ENCODE measurements at places on chromosomes 5 and 9.

- H3K4me1 ChIP-seq, result no peaks in the 10 kb centered on the region
- H3K36me3 ChIP-seq, result no peaks in the 10 kb centered on the region
- H3K27ac ChIP-seq, result no peak overlapping the region
- DNase-seq, result no peak
- no peaks in the 10 kb centered on the region for H3K27me3 ChIP-seq
These were observed 550 bp downstream of the IFNE start for GRCh38 chr9:21481470-21482056.

DNA sequence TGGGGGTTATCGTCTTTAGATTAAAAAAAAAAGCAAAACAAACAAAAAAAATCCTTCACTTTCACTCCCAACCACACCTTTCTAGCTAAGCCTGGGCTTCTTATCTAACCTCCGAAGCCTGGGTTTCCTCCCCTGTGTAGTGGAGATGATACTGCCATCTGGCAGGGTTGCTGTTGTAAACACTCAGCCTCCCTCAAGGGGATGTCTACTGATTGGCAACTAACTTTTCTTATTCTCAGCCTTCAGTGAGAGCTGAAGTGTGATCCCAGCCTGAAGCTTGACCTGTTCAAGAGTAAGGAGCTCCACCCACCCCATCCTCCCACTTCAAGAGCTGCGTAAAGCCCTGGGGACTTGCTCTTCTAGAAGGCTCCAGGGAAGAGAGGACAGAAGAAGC lies 21.5 kb upstream of the WWC1 start:
- H3K36me3 ChIP-seq, result no peaks in the 10 kb centered on the region
- H3K27me3 ChIP-seq, result no peaks in the 10 kb centered on the region
- no peak for DNase-seq
- H3K4me1 ChIP-seq, result peaks cover 3% of the 10 kb centered on the region

GRCh38 chr9:128153060-128153946 lies 4.0 kb downstream of the LCN2 start:
- H3K4me3 ChIP-seq, result no peak overlapping the region
- H3K4me1 ChIP-seq, result peaks cover 2% of the 10 kb centered on the region
- H3K36me3 ChIP-seq, result no peaks in the 10 kb centered on the region
- no peak for DNase-seq
- no peaks in the 10 kb centered on the region for H3K27me3 ChIP-seq

- H3K36me3 ChIP-seq, result no peaks in the 10 kb centered on the region
- H3K4me1 ChIP-seq, result peaks cover 14% of the 10 kb centered on the region
- no peak overlapping the region for H3K4me3 ChIP-seq
- no peak for DNase-seq
These were observed 40.2 kb upstream of the EXOC3 start for GRCh38 chr5:402615-403359.

DNA sequence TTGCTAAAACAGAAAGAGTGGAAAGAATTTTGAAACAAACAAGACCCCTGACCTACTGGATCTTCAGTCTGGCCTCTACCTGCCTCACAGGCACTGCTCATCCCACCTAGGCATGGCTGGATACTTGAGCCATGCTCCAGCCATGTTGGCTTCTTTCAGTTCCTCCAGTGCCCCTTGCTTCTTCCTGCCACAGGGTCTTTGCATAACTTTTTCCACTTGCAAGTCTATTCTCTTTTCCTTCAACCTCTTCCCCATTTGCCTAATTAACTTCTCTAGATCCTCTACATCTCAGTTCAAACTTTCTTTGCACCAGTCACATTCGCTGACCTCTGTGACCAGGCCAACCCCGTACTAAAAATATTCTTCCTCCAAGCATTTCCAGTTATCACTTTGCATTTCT lies 50.4 kb downstream of the STARD4 start:
- H3K4me1 ChIP-seq, result no peaks in the 10 kb centered on the region
- H3K4me3 ChIP-seq, result peak overlapping the region; percentile 34
- H3K36me3 ChIP-seq, result no peaks in the 10 kb centered on the region
- no peak overlapping the region for H3K27ac ChIP-seq

- H3K27me3 ChIP-seq, result no peaks in the 10 kb centered on the region
- no peaks in the 10 kb centered on the region for H3K36me3 ChIP-seq
- H3K4me1 ChIP-seq, result no peaks in the 10 kb centered on the region
- H3K27ac ChIP-seq, result no peak overlapping the region
- no peak overlapping the region for H3K4me3 ChIP-seq
- DNase-seq, result no peak
These were observed 12.0 kb upstream of the ARSB start for GRCh38 chr5:78997090-78997489.

DNA sequence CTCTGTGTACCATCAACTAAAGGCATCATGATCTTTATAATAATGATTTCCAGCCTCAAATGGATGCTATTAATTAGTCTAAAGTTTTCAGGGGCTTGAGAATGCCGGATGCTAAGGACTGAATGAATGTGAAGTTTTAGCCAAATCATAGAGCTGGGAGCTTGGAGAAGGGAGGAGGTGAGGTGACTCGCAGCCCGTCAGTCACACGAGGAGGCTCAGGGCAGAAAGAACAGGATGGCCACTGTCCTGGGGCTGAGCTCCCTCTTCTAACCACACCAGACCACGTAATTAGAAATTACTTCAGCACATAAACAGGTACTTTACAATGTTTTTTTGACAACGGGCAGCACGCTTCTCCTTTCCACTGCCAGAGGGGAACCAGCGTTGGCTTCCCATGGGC lies 222.6 kb downstream of the NPR3 start:
- DNase-seq, result no peak
- no peak overlapping the region for H3K4me3 ChIP-seq
- no peaks in the 10 kb centered on the region for H3K36me3 ChIP-seq
- no peaks in the 10 kb centered on the region for H3K27me3 ChIP-seq

- H3K4me1 ChIP-seq, result no peaks in the 10 kb centered on the region
- H3K4me3 ChIP-seq, result no peak overlapping the region
- DNase-seq, result no peak
- no peaks in the 10 kb centered on the region for H3K27me3 ChIP-seq
- H3K27ac ChIP-seq, result no peak overlapping the region
- H3K36me3 ChIP-seq, result no peaks in the 10 kb centered on the region
These were observed 17.4 kb downstream of the FYB1 start for GRCh38 chr5:39201781-39202596.

- peak; percentile 35 for DNase-seq
- no peaks in the 10 kb centered on the region for H3K27me3 ChIP-seq
- H3K4me3 ChIP-seq, result no peak overlapping the region
- H3K27ac ChIP-seq, result no peak overlapping the region
- H3K36me3 ChIP-seq, result peaks cover 3% of the 10 kb centered on the region
- H3K4me1 ChIP-seq, result peaks cover 3% of the 10 kb centered on the region
These were observed 97.8 kb downstream of the MPDZ start for GRCh38 chr9:13181652-13182051.

All from neuronal stem cell (in vitro differentiated cells).